ENCODE measurements at places on chromosomes 6 and 20.

GRCh38 chr20:62015540-62016288, 50.0 kb downstream of the TAF4 start:
- no peak overlapping the region for H3K4me3 ChIP-seq
- H3K27me3 ChIP-seq = no peaks in the 10 kb centered on the region
- no peaks in the 10 kb centered on the region for H3K4me1 ChIP-seq
- peaks cover 8% of the 10 kb centered on the region for H3K36me3 ChIP-seq
- H3K27ac ChIP-seq = no peak overlapping the region

- H3K36me3 ChIP-seq = no peaks in the 10 kb centered on the region
- H3K4me3 ChIP-seq = no peak overlapping the region
- no peaks in the 10 kb centered on the region for H3K4me1 ChIP-seq
- no peaks in the 10 kb centered on the region for H3K27me3 ChIP-seq
- no peak for DNase-seq
- H3K27ac ChIP-seq = no peak overlapping the region
Measured at GRCh38 chr6:168182366-168182765, 103.4 kb upstream of the FRMD1 start.

DNA sequence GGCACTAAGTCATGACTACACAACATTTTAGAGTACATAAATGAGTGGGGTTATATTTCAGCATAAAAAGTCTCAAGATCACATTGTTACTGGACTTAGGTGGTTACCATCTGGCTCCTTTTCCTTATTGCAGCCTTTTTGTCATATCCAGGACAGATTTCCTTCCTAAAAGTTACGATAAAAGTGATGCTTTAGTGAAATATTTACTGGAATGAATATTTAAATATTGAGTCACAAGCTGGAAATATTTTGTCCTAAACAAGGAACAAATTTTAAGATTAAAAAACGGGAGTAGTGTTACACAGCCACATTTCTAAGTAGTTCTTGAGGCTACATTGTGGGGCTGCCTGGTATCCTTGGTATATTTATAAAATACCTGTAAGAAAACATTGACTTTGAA, 52.2 kb downstream of the CDC40 start:
- peaks cover 9% of the 10 kb centered on the region for H3K36me3 ChIP-seq
- H3K27me3 ChIP-seq = no peaks in the 10 kb centered on the region
- DNase-seq = no peak
- H3K4me3 ChIP-seq = no peak overlapping the region

- no peaks in the 10 kb centered on the region for H3K27me3 ChIP-seq
- peaks cover 7% of the 10 kb centered on the region for H3K36me3 ChIP-seq
- no peak for DNase-seq
- H3K4me3 ChIP-seq = no peak overlapping the region
Measured at GRCh38 chr6:158625881-158626305, 18.6 kb downstream of the DYNLT1 start.

DNA sequence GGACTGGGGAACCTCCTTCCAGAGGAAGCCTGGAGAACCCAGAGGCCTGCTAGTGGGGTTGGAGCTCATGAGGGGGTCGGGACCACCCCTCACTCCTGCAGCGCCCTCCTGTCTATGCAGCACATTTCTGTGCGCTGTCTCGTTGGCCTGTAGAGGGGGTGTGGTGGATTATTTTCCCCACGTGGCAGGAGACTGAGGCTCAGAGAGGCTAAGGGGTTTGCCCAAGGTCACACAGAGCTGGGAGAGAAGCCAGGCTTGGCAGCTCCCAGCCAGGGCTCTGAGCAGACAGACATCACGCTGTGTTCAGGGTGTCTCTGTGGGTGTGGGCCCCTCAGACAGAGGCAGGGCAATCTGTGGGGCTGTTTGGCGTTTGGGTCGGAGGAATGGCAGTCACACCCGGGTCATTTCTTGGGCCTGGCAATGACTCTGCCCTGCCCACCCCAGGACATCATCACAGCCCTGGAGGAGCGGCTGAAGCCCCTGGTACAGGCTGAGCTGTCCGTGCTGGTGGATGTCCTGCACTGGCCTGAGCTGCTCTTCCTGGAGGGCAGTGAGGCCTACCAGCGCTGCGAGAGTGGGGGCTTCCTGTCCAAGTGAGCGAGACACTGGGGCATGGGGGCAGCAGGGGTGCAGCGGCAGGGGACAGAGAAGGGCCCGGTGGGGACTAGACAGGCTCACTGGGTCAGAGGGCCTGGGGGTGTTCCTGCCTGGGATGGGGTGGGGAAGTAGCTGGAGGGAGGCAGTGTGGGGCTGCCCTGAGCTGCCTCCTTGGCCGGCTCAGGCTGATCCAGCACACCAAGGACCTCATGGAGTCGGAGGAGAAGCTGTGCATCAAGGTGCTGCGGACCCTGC, 27.7 kb downstream of the UQCC2 start:
- no peak overlapping the region for H3K27ac ChIP-seq
- H3K4me3 ChIP-seq = no peak overlapping the region
- no peaks in the 10 kb centered on the region for H3K36me3 ChIP-seq
- no peaks in the 10 kb centered on the region for H3K27me3 ChIP-seq
- DNase-seq = no peak
- no peaks in the 10 kb centered on the region for H3K4me1 ChIP-seq

DNA sequence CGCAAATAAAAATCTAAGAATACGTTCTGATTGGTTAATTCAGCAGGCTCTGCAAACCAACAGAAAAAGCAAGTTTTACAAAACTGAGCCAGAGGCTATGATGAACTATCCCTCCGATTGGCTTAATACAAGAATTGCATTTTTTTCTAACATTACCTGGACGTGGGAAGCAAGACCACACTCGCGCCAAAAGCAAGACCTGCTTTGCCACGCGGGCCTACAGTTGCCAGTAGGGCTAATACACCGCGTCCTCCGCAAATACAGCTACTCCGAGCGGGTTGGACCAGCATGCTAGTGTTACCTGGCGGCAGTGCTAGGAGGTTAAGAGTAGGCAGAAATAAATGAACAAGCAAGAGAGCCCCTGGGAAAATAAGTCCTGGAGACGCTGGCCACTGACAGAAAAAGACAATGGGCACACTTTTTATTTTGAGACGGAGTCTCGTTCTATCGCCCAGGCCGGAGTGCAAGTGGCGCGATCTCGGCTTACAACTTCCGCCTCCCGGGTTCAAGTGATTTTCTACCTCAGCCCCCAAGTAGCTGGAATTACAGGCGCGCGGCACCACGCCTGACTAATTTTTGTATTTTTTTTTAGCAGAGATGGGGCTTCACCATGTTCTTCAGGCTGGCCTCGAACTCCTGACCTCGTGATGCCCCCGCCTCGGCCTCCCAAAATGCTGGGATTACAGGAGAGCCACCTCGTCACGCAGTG, 131.9 kb upstream of the BTN3A2 start:
- no peak for DNase-seq
- no peaks in the 10 kb centered on the region for H3K4me1 ChIP-seq
- peaks cover 9% of the 10 kb centered on the region for H3K27me3 ChIP-seq
- H3K36me3 ChIP-seq = no peaks in the 10 kb centered on the region

GRCh38 chr20:17849901-17850683, 118.5 kb downstream of the SNX5 start:
- no peak overlapping the region for H3K4me3 ChIP-seq
- no peaks in the 10 kb centered on the region for H3K36me3 ChIP-seq
- H3K27me3 ChIP-seq = no peaks in the 10 kb centered on the region
- no peaks in the 10 kb centered on the region for H3K4me1 ChIP-seq
- no peak overlapping the region for H3K27ac ChIP-seq

DNA sequence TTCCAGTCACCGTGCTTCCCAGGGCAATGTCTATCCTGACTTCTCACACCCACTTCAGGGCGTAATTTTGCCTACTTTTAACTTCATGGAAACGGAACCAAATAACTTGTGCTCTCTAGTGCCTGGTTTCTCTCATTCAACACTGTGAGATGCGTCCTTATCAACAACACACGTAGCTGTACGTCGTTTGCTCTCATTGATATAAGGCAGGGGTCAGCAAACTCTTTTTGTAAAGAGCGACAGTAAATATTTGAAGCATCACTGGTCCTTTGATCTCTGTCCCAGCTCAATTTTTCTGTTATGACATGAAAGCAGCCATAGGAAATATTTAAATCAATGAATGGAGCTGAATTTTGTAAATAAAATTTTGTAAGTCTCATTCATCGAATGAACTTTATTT, 239.3 kb upstream of the KCNG1 start:
- no peak overlapping the region for H3K27ac ChIP-seq
- H3K4me1 ChIP-seq = no peaks in the 10 kb centered on the region
- no peaks in the 10 kb centered on the region for H3K36me3 ChIP-seq
- H3K4me3 ChIP-seq = no peak overlapping the region
- DNase-seq = no peak
- no peaks in the 10 kb centered on the region for H3K27me3 ChIP-seq

DNA sequence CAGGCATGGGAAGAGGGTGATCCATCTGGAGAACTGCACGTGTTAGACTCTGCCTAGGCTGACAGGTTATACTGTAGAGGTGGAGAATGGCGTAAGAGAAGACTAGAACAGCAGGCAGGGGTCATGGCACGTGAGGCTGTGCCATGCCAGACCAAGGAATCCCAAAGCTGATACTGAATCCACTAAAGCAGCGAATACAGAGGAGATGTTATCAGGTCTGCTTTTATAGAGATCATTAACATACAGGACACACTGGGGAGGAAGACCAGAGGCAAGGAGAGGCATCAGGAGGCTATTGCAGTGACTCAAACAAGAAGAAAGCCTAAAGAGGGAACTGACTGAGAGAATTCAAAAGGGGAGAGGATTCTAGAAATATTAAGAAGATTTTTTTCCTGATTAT, 12.9 kb downstream of the PHACTR1 start:
- no peak for DNase-seq
- no peak overlapping the region for H3K4me3 ChIP-seq
- H3K27ac ChIP-seq = no peak overlapping the region
- H3K36me3 ChIP-seq = no peaks in the 10 kb centered on the region
- H3K27me3 ChIP-seq = no peaks in the 10 kb centered on the region
- no peaks in the 10 kb centered on the region for H3K4me1 ChIP-seq

- no peaks in the 10 kb centered on the region for H3K36me3 ChIP-seq
- no peak for DNase-seq
- no peak overlapping the region for H3K4me3 ChIP-seq
- no peaks in the 10 kb centered on the region for H3K27me3 ChIP-seq
Measured at GRCh38 chr6:37556881-37557644, 57.4 kb upstream of the CCDC167 start.

- no peak overlapping the region for H3K27ac ChIP-seq
- H3K4me3 ChIP-seq = no peak overlapping the region
- no peaks in the 10 kb centered on the region for H3K4me1 ChIP-seq
- no peaks in the 10 kb centered on the region for H3K27me3 ChIP-seq
Measured at GRCh38 chr20:48339190-48339985, 488.4 kb downstream of the PREX1 start.

GRCh38 chr20:54025251-54025771, 45.1 kb downstream of the BCAS1 start:
- no peak overlapping the region for H3K27ac ChIP-seq
- H3K27me3 ChIP-seq = no peaks in the 10 kb centered on the region
- no peaks in the 10 kb centered on the region for H3K36me3 ChIP-seq
- no peak overlapping the region for H3K4me3 ChIP-seq

- no peaks in the 10 kb centered on the region for H3K27me3 ChIP-seq
- no peak overlapping the region for H3K27ac ChIP-seq
- H3K36me3 ChIP-seq = no peaks in the 10 kb centered on the region
Measured at GRCh38 chr6:9540534-9541126, 874.2 kb downstream of the TFAP2A start.

DNA sequence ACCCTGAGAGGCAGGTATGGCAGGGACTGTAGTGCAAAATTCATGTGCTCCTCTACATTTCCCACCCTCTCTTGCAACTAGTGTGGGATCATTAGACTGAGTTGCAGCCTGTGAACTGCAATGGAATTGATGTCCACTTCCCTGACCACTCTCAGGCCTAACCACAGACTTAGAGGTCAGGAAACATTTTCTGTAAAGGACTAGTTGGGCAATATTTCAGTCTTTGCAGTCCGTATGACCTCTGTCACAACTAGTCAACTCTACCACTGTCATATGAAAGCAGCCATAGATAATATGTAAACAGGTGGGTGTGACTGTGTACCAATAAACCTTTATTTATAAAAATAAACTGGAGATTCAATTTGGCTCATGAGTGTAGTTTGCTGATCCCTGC, 134.4 kb upstream of the TOP1 start:
- no peak overlapping the region for H3K27ac ChIP-seq
- no peaks in the 10 kb centered on the region for H3K4me1 ChIP-seq
- H3K4me3 ChIP-seq = no peak overlapping the region
- H3K36me3 ChIP-seq = no peaks in the 10 kb centered on the region

DNA sequence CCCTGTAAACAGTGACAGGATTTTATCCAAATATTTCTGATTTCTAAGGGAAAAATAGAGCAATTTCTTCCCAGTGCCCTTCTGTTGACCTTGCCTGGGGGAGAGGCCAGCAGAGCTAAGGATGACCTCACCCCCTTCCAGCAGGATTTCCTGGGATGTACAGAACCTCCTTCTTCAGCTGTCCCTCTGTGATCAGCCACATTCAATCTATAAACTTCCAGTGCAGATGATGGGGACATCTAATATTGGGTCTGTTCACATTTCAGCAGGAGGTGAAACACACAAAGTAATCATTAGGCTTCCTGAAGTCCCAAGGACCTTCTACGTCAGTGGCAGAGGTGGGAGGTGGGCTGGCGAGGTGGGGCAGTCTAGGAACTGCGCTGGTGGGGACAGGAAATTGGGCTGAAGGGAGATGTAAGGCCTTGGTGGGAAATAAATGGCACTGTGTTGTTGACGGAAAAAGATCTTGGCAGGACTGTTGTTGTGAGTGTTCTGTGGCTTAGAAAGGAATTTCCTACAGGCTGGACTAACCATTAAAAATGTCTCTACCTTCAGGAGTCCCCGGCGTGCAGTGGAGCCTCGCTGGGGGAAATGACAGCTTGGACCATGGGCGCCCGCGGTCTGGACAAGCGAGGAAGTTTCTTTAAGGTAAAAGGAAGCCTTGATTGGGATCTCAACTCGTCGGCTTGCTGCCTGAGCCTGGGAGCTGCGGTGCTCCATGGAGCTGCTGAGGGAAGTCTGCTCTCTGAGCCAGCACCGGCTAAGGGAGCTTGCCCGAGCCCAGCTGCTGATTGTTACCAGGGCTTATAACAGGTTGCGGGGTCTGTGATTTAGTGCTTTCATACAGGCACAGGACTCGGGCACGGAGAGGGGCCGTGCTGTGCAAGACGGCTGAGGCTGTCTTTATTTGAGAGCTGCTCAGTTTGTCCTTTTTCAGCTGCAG, 127.9 kb upstream of the NAA20 start:
- H3K4me3 ChIP-seq = no peak overlapping the region
- peak; percentile 49 for DNase-seq
- no peaks in the 10 kb centered on the region for H3K36me3 ChIP-seq
- no peaks in the 10 kb centered on the region for H3K4me1 ChIP-seq

- H3K4me1 ChIP-seq = peaks cover 7% of the 10 kb centered on the region
- H3K27me3 ChIP-seq = no peaks in the 10 kb centered on the region
- DNase-seq = no peak
- no peak overlapping the region for H3K4me3 ChIP-seq
Measured at GRCh38 chr6:159229651-159230051, 60.5 kb downstream of the FNDC1 start.

DNA sequence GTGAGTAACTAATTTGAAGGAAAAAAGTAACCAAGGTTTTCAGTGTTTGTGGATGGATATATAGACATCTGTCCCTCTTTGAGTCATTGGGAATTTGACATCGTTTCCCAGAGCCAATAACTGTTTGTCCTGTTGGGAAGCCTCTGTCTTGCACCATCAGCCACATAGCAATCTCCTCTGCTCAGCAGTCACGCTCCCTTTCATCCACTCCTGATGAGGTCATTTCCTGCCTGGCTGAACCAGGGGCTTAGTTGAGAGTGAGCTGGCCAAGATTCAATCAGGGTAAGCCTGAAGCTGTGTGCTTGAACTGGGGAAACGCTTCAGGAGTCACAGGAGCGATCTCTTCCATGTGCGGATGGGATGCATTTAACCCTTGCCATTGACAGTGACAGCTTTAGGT, 121.5 kb upstream of the FOXQ1 start:
- no peaks in the 10 kb centered on the region for H3K4me1 ChIP-seq
- no peaks in the 10 kb centered on the region for H3K36me3 ChIP-seq

Measured in right lobe of liver (tissue), 6 donors.